ENCODE measurements at places on chromosomes 1 and 21.

GRCh38 chr21:43740497-43741156 lies 21.7 kb downstream of the PDXK start:
- DNase-seq, result no peak

DNA sequence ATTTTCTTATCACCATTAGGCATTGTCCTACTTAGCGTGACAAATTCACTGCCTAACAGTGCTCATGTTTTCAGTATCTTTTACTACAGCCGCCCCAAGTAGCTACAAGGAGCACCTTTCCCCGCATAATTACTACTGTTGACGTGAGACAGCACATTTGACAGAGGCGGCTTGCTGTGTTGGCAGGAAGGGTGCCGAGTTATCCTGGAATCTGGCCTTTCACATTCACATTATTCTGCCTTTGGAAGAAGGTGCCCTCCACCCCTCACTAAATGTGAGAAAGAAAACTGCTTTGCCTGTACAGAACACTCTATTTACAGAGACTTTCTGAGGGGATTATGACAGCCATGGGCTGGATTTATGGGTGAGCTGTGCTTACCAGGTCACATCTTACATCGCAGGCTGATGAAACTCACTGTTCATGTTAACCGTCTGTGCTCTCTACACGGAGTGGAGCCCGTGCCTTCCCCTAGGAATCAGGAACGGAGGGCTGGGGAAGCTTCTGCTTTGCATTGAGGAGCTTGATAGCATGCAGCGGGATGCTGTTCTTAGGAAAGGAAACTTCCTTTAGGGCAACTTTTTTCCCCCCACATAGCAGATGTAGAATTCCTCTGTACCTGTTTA lies 148.0 kb upstream of the ZRANB2 start:
- no peak for DNase-seq

- DNase-seq, result no peak
These were observed 141.3 kb downstream of the ROR1 start for GRCh38 chr1:63915121-63915520.

DNA sequence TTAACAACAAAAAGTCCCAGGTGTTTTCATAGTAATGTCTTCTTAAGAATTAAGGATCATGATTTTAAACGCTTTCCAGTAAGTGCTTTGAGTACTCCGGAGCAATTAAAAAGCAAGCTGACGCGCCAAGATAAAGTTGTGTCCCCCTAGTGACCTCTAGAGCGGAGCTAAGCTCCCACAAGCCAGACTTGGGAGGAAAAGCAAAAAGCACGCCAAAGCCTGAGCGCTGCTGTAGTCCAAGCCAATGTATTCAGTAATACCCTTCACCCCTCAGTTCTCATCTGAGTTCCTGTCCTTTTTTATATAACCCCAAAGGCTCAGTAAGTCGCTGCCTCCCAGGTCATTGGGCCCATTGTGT lies 3.5 kb upstream of the SLC44A5 start:
- peak; percentile 4 for DNase-seq

DNA sequence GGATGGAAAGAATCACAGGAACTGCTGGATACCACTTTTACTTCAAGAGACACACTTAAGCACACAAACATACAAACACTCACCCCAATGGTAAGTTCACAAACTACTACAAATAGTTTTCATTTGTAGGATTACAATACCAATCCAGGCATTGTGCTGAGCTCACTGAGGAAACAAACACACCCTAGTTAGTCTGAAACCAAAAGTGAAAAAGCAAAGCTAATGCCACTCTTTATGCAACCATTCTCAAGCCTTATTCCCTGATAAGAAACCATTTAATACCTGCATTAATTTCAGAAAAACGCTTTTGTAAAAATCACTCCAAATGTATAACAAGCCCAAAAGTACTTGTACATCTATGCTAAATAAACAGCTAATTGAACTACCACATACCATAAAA lies 38.3 kb downstream of the RNF115 start:
- no peak for DNase-seq

DNA sequence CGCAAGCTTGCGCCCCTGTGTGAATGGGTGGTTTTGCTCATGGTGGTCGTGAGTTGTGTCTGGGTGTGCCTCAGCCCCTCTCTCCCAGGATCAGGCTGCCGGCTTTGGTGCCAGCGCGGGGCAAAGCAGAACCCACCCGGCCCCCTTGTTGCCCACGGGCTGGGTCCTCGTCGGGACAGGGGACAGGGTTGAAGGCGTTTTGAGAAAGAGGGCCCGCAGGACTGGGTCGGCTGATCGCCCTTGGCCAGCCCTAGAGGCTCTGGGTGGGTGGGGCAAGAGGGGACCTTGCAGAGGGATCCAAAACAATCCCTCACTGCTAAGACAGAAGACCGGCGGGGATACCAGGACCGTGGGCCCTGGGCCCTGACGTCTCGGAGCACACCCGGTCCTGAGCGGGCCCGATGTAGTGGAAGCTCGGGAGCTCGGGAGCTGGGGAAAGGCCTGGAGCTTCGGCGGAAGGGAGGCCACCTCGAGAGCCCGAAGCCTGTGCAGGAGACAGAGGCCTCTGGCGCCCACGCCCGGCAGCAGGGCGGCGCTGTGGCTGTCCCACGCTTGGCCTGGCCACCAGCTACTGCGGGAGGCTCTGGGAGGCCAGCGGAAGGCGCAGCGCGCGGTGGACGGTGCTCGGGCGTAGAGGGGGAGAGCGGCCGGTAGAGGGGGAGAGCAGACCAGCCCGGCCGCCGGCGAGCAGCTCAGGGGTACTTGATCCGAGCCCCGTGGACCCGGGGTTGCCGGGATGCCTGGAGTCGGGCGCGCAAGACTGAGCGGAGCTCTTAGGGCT lies 2.8 kb upstream of the ZNF678 start:
- DNase-seq, result peak; percentile 20

- no peak for DNase-seq
These were observed 32.0 kb upstream of the FAM89A start for GRCh38 chr1:231072041-231072440.

DNA sequence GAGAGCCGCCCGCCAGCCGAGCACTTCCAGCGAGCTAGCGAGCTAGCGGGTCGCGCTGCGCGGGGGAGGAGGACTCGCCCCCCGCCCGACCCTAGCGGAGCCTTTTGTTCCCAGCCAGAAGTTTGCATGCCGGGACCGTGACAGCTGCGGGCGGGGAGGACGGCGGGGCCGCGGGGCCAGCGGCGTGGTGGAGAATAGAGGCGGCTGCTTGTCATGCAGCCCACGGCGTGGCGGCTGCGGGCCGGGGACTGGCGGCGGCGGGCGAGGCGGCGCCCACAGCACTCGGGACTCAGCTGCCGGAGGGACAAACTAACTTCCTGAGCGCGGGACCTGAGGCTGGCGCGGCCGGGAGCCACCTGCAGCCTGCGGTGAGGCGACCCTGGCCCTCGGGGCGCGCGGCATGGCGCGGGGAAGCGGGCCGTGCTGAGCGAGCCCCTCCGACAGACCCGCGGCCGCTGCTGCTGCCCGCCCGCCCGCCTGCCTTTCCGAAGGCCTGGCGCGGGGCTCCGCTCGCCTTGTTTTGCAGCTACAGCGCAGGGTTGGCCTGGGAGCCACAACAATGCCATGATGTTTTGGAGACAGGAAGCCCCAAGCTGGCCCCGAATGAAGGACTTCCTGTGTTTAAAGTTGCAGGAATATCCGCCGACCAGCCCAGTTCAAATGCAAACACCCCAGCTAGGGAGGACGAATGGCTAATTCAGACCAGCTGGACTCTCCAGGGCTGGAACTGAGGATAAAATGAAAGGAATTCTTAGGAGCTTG lies 82.2 kb upstream of the BMP8A start:
- DNase-seq, result no peak

GRCh38 chr1:172450524-172450885 lies 6.6 kb upstream of the PIGC start:
- peak; percentile 23 for DNase-seq

DNA sequence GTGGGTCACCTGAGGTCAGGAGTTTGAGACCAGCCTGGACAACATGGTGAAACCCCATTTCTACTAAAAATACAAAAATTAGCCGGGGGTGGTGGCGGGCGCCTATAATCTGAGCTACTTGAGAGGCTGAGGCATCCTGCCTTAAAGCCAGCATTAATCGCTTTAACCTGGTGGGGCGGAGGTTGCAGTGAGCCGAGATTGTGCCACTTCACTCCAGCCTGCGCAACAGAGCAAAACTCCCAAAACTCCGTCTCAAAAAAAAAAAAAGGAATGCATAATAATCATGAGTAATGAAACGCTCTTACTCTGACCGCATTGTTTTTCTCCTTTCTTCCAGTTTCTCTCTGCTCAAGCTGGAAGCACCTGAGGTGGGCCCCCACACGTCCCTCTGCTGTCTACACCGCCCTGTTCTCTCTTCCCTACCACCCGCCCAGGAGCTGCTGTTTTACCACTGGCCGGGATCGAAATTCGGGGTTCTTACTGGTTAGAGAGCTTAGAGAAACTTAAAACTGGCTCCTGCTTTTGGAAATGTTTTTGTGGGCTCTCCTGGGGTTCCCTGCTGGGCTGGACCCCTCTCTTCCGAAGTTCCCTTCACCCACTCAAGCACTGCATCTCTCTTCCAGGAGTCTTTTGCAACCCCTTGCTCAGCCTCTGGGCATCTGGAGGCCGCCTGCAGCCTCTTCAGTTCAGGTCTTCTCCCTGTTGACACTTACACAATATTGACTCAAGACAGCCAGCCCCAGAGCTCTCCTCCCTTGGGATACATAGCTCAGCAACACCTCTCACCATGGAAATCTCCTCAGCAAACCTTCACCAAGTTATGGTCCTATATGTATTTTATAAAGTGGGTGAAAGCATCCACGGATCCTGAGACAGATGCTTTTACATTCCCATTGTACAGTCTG lies 62.5 kb downstream of the FAM163A start:
- DNase-seq, result no peak

- no peak for DNase-seq
These were observed 63.9 kb upstream of the AK4 start for GRCh38 chr1:65084066-65084465.

- DNase-seq, result no peak
These were observed 34.6 kb upstream of the MTR start for GRCh38 chr1:236760480-236760879.

DNA sequence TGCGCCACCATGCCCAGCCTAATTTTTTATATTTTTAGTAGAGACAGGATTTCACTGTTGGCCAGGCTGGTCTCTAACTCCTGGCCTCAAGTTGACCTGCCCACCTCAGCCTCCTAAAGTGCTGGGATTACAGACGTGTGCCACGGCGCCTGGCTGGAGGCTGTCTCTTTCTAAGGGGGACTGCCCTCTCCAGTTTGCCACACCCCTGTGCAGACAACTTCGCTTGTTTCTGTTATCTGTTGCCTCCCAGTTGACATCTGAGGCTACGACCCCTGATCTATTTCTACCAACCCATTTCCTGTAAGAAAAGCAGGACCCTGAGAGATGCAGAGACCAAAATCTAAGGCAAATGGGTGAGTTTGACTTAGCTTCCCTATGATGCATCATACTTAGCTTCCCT lies 24.0 kb upstream of the VASH2 start:
- no peak for DNase-seq

DNA sequence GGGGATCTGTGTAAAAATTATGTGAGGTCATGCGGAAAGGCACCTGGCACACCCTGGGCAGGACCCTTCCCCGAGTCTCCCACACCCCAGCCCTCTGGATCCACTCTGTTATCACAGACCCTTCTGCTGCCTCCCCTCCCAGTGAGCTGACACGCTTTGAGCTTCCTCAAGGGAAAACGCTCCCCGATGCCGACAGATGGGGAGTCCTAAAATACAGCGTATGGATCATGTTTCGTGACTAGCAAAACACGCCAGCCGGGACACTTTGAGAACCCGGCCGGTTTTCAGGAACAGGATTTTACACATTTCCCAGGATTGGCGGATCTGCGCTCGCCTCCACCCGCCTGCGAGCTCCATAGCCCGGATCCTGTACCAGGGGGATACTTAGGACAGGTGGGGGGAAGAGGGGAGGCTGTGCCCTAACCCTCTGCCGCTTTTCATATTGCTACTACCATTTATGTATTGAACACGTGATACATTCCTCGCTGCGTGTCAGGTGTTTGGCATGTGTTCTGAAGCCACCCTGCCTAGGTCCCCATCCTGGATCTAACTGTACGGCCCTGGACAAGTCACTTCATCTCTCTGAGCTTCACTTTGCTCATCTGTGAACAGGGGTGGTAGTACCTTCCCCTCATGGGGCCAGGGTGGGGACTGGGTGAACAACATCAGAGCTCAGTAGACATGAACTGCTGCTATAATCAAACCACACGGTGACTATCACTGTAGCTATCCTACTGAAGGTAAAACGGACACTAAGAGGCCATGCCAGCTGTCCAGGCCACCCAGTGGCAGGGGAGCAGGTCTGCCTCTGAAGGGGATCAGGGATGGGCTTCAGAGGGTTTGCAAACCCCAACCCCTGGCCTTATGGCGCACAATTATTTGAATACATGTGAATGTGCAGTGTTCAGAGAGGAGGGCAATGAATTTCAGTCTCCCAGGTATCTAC lies 63.2 kb downstream of the SSBP3 start:
- DNase-seq, result no peak

GRCh38 chr1:17875882-17876280 lies 120.7 kb downstream of the ACTL8 start:
- no peak for DNase-seq

- DNase-seq, result no peak
These were observed 102.9 kb downstream of the ACTL8 start for GRCh38 chr1:17857996-17858395.

- no peak for DNase-seq
These were observed 503.6 kb downstream of the MRPL39 start for GRCh38 chr21:25103500-25104207.

DNA sequence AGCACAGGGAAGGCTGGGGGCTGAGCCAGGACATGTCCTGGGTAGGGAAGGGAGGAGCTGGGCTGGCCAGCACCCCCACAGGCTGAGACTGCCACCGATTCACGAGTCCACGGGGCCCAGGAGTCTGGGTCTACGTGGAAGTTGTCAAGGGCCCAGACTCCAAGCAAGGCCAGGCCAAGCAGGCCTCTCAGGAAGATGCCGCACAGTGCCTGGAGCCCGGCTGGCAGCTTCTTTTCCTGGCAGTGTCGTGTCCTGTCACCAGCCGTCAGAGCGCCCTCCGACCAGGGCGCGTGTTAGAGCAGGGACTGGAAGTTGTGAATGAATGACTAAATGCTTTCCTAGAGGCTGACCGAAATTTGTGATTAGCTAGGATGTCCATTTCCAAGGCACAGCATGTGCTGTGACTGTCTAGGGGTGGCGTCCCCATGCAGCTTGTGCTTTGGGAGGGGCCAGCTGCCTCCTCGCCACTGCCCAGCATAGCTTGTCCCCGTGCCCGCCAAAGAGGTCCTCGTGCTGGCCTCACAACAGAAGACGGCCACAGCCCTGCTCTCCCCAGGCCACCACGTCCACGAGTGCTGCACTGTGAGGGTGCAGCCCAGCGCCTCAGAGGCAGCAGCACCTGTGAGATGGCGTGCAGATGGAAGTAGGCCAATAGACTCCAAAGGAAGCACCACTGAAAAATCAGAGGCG lies 147.4 kb upstream of the COL6A1 start:
- DNase-seq, result no peak

- no peak for DNase-seq
These were observed 32.2 kb downstream of the RNF220 start for GRCh38 chr1:44437107-44437716.
